ENCODE measurements at places on chromosomes 7 and 10.
A peak's percentile ranks its signal among the peaks of the same experiment; 100 is the strongest.

DNA sequence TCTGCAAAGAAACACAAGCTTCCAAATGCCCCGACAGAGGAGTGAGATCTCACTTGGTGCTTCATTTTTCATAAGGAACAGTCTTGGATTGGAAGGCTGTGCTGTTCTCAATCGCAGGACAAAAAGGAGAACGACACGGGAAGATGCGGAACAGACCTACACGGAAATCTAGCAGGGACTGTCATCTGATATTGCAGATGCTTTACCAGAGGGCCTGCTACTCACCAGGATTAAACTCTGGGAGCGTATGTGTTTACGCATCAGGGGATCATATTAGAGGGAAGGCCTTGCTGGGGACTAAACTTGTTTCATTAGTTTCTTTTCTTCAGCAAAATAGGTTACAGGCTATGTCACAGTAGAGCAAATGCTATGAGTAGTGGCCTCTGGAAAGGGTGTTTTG, 82.8 kb upstream of the EEPD1 start:
- no peak for DNase-seq

DNA sequence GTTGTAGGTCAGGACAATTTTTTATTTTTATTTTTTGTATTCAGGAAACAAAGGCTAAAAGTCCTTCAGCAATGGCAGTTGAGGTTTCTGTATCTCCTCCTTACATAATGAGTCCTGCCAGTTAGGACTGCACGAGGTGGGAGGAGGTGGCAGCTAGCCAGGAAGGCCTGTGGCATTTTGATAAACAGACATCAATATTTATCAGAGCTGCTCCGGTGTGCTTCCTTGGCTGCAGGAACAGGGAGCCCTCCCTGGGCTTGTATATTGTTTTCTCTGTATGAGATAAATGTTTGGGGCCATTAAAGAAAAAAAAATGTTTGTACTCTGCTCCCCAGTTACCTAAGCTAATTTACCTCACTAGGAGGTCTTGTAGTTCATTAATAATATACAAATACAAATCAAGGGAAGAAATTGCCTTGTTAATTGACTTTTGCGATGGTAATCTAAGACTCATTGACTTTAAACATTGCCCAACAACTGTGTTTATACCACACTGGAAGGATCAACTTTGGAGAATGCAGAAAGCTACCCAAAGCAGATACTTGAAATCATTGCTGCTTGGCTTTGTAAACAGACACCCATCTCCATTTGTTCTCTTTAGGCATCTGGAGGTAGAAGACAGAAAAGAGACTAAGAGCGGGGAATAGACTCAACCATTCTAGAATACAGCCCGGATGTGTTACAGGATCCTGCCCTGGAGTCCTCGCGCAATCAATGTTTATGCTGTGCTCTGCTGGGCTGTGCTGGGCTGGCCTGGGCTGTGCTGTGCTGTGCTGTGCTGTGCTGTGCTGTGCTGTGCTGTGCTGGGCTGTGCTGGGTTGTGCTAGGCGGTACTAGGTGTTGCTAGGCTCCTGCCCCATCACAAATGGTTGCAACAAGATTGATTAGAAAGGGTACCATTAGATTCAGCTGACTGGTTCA, 36.5 kb upstream of the PDZD8 start:
- DNase-seq, result no peak

DNA sequence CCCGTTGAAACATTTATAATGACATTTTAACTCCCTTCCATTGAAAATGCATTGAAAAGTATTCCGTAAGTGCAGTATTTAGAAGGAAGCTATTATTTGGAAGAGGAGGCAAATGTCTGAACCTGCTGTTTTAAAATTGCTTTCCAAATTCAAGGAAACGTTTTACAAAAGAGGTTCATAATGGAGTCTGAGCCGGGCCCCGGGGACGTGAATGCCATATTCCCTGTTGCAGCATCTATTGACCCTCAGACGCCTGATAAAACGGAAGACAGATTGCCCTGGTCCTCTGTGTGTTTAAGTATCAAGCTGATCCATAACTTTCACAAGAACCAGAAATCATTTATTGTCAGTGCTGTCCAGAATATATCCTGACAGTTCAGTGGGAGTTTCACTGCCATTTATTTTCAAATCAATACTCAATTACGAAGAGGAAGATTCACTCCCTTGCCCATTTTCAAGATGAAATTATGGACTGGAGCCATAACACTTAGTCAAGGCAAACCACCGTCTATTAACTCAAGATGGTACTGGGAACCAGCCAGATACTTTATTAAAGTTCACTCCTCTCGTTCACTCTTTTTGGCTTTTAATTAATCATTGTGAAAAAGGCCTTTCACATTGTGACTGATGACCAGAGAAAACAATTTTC, 435.7 kb upstream of the PFKP start:
- no peak for DNase-seq

- DNase-seq, result no peak
These were observed 146.0 kb upstream of the STEAP4 start for GRCh38 chr7:88452646-88453045.

GRCh38 chr7:100604028-100604975, 2.1 kb downstream of the PCOLCE start:
- DNase-seq, result peak; percentile 87

DNA sequence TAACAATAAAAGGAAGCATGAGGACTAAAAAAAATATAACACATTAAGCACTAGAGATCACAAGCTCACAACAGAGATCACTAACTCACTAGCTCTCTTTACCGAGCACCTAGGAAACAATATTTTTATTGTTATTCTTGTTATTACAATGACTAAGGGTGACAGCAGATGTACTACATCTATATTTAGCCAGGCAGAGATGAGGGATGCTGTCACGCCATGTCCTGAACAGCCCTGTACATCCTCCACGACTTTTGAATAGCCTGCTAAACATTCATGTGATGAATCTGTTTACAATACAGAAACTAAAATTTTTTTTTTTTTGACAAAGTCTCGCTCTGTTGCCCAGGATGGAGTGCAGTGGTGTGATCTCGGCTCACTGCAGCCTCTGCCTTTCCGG, 22.7 kb downstream of the FAM133B start:
- DNase-seq, result no peak

DNA sequence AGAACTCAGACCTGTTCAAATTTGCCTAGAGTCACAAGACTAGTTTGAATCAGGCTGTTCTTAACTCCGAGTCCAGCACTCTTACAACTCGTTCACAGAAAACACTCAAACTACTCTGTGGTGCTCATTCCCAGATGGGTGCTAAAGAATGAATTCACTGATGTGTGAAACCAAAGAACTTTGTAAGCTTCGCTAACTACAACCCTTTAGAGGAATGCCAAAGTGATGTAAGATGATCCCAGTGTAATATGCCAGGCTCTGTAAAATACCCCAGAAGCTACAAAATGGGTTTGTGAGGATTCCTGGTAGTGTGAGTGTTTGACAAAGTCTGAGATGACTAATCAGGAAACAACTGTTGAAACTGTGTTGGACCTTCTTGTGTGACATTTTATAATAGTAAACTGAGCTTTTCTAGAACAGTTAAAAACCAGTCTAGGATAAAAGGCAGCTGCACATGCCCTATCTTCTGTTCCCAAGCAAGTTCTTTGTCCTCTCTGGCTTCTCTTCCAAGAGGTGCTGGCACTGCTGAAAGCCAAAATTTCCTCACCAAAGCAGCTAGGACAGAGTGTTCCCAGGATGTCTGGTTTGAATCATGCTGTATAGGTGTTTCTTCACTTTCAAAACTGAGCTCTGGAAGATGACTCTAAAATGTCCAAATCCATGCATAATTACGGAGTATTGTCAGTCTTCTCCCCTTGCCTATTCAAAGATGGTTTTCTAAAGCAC, 527.6 kb downstream of the SORCS1 start:
- no peak for DNase-seq

DNA sequence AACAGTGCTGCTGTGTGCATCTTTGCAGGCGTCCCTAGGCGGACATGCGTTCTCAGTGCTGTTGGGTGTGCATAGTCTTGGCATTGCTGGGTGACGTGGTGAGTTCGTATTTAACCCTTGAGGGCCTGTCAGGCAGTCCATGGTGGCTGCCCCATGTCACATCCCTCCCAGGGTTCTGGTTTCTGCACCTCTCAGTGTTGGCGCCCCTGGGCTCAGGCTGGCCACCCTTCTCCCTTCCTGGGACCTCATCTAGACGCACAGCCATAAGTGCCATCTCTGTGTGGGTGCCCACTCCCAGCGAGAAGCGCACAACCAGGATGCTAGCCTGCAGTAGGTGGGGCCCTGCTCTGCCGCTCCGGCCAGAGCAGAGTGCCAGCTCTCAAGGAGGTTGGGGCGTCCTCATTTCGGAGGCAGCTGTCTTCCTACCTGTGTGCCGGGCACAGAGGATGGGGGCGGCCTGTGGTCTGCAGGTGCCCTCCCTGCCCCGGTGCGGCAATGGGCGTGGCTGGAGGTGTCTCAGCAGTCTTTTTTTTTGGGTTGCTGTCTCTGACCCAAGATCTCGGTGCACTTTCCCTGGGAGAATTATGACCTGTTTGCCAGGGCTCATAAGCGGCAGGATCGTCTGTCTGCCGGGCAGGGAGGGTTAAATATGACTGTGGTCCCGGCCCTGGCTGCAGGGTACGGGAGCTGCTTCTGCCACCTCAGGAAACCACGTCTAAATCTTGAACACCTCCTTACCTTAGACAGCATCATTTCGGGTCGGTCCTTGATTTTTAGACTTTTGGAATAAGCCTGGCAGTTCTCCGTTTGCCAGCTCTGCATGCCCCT, 6.5 kb downstream of the INPP5A start:
- no peak for DNase-seq

- no peak for DNase-seq
These were observed 26.2 kb upstream of the ABLIM1 start for GRCh38 chr10:114684084-114684821.

- DNase-seq, result no peak
These were observed 308.8 kb upstream of the PHYHIPL start for GRCh38 chr10:58867683-58868082.

DNA sequence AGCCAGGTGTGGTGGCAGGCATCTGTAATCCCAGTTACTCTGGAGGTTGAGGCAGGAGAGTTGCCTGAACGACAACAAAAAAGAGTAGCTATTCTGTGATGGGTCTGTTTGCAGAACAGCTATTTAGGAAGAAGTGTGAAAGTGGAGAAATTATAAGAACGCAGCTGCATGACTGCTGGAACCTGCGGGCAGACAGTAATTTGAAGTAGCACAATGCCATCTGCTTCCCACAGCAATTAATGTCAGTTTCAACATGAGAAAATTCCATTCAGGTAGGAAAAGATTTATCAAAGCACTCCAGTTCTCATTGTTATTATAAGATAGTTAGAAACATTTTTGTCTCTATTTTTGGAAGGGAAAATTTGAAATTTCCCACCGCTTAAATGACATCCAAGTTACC, 21.5 kb downstream of the LAMB1 start:
- no peak for DNase-seq

- DNase-seq, result no peak
These were observed 224.1 kb downstream of the DOCK4 start for GRCh38 chr7:111982133-111982532.

GRCh38 chr10:132336919-132337407, 5.0 kb downstream of the LRRC27 start:
- DNase-seq, result peak; percentile 50

GRCh38 chr10:116287906-116288501, 15.0 kb upstream of the GFRA1 start:
- DNase-seq, result no peak

Data from activated T-cell treated with anti-CD3 and anti-CD28 coated beads, Interleukin-2, amount 50 U/mL, for 24 hours (primary cell).